ENCODE measurements at places on chromosomes 12 and 14.
A peak's percentile ranks its signal among the peaks of the same experiment; 100 is the strongest.

GRCh38 chr14:75566321-75566720 lies 12.1 kb upstream of the FLVCR2 start:
- peak; percentile 70 for DNase-seq

DNA sequence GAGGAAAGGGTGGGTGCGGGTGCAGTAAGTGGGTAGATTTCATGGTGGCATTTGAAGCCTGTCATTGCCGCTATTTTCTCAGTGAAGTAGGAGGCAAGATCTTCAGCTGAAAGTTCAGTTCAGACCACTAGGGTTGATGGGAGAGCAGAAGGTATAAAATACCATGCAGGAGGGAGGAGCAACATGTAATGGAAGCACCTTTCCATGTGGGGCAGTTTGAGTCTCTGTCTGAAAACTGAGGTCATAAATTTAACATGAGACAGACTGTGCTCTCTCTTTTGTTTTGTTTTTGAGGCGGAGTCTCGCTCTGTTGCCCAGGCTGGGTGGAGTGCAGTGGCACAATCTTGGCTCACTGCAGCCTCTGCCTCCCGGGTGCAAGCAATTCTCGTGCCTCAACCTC lies 22.7 kb downstream of the LRRC74A start:
- no peak for DNase-seq

GRCh38 chr12:50635364-50635763 lies 128.5 kb upstream of the ATF1 start:
- DNase-seq: no peak

GRCh38 chr14:33377596-33378390 lies 439.1 kb downstream of the NPAS3 start:
- DNase-seq: no peak

DNA sequence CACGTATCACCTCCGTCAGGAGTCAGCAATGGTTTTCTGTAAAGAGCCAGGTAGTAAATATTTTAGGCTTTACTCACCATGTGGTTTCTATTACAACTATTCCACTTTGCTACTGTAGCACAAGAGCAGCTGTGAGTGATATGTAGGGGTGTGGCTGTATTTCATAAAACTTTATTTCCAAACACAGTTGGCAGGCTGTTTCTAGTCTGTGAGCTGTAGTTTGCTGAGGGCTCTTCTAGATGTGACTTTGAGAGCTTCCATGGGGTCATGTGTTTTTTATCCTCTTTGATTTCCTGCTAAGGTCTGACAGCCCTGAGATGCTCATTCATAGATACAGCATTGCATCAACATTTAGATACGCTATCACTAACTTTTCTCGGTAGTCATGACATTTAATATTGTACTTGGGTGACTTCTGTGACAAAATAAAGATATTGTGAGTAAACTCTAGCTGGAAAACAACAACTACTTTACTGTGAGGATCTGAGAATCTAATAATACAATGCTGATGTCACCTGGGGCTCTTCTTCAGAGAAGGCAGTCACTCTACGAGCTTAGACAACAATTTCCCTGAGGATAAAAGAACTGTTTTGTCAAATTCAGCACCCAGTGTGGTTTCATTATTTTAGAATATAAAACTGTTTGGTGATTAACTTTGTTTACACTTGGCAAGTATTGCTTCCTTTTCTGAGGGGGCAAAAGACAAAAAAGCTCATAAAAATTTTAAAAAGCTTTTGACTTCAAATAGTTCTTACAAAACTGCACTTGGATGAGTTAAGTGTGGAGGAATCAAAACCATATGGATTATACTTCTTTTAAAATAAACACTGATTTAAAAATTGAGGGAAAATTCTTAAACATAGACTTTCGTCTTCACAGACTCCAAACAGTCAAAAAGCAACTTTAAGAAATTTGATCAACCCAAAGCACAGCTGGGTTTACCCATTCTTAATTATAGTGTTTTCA lies 231.2 kb upstream of the DCN start:
- no peak for DNase-seq

DNA sequence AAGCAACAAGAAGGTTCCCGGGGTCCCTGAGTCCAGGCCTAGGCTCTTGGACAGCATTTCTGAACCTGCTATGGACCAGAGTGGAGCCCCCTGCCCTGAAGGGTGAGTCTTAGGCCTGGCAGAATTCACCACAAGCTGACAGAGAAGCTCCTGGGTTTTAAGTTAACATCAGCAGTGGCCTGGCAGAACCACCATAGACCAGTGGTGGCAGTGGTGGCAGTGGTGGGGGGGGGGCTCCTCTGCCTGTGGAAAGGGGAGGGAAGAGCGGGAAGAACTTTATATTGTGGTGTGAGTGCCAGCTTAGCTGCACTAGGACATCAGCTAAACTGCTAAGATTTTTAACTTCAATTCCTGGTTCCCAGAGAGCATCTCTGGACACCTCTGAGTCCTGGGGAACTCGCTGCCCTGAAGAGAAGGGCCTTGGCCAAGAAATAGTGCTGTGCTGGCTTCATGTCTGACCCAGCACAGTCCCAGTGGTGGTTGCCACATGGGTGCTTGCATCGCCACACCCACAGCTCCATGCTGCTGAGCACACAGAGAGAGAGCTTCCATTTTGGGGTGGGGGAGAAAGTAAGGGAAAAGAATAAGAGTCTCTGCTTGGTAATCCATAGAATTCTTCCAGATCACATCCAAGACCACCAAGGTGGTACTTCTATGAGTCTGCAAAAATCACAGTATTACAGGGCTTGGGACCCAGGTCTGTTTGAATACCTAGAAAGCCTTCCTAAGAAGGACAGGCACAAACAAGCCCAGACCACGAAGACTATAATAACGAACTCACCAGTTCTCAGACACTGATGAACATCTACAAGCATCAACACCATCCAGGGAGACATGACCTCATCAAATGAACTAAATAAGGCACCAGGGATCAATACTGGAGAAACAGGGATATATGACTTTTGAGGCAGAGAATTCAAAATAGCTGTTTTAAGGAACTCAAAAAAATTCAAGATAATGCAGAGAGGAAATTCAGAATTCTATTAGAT lies 20.4 kb upstream of the RNF212B start:
- peak; percentile 21 for DNase-seq

- no peak for DNase-seq
Observed at GRCh38 chr12:117100251-117100650, 1.0 kb upstream of the TESC start.

DNA sequence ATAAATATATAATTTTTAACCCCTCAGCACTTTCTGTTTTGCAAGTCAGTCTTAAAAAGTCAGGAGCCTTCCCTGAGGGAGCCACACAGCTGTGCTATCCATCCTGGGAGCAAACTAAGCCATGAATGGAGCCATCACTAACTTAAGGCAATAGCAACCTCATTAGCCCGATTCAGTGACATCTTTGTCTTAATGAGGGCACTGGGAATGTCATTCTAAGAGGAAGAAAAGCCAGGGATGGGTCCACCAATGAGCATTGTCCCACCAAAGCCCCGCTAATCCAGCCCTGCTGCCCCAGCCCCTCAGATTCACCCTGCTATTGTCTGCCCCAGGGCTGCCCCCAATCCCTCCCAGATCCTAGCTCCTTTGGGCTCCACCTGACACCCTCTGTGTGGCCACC lies 19.5 kb downstream of the GSC start:
- no peak for DNase-seq
